CMK (cell line): ENCODE measurements at places on chromosomes 1 and 21.

DNA sequence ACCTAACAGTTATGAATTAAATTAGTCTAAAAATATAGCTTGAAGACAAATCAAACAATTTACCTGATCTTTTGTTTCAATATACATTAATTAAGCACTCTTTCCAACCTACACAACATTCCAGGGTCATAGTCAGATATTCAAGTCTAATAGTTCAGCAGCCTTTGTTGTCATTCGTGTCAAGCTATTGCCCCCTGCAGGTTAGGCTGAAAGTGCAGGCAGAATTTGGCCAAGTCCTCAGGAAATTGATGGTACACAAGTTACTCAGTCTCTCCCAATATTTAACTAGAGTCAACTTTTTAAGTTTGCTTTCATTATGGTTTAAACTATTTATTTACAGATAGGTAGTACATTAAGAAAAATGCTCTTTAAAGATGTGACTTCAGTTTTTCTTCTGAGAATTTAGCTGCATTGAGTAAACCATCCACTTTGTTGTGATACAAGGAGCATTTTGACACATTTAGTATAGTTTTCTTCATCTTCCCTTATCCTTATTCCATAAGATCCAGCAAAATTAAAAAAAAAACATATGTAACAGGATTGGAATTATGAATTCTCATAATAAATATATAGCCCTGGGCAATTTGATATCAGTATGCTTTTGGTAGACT lies 130.3 kb upstream of the DPYD start:
- peak; percentile 12 for DNase-seq

DNA sequence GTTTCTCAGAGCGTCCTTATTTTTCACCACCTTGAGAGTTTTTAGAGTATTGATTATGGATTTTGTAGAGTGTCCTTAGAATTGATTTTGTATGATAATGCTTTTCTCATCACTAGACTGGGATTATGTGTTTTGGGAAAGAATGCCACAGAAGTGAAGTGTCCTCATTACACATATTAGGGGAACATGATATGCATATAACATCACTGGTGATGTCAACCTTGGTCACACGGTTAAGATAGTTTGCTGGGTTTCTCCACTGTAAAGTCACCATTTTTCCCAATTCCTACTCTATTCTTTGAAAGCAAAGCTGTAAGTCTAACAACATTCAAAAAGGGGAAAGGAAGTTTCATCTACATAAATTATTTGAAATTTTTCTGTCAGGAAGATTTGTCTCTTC lies 39.6 kb upstream of the PALMD start:
- no peak for DNase-seq

DNA sequence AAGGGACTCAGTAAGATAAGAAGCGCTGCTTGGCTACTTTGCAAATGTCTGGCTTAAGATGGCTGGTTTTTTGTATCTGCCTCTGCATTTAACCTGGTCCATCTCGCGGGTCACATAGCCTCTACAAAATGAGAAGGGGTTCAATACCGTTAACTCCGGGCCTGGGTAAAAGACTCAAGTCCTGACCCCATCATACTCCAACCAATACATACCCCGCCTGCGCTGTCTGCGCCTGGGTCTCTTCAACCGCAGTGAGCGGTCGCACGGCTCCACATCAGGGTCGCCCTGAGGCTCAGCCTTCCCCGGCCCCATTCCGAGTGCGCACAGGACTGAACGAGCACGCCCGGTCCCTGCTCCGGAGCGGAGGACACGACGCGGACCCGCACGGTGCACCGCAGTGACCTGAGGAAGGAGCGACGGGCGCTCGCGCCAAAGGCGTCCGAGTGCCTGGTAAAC lies 558 bp upstream of the PGD start:
- DNase-seq, result no peak

DNA sequence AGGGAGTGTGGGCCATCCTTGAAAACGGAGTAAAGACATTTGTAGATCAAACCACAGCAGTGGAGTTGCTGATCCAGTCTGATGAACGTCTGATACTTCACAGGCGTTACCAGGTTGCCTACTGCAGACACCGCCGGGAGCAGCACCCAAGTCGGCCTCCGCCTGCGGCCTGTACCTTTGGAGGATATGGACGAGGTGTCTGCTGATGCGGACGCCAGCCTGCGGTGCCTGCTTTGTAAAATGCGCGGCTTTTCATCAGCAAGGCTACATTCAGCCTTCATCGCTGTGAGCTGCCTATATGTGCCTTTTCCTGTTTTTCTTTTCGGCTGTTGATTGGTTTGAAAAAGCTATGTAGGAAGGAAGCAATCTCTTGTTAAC lies 16.0 kb downstream of the SLX9 start:
- DNase-seq, result no peak

GRCh38 chr1:86089765-86090164 lies 66.8 kb downstream of the COL24A1 start:
- DNase-seq, result no peak

DNA sequence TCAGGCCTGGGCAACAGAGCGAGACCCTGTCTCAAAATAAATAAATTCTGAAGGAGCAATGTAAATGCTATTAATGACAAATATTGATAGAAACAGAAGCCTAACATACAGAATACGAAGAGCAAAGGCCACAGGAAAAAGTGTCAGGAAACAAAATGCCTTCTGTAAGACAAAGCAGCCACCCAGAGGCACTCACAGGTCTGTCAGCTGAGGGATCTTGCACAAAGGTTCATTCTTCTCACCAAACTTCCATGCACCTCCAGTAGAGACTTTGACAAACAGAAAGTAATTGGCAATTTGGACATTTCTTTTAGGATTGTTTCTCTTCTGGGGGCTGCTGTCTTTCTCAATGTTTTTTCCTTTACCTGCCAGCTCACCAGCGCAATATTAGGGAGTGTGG lies 1.2 kb upstream of the ALDH9A1 start:
- DNase-seq, result no peak

GRCh38 chr21:34884346-34884929 lies 164.7 kb downstream of the RUNX1 start:
- DNase-seq, result no peak

GRCh38 chr1:21097729-21098128 lies 79.0 kb downstream of the EIF4G3 start:
- DNase-seq, result no peak

GRCh38 chr21:14542638-14543037 lies 3.5 kb downstream of the SAMSN1 start:
- DNase-seq, result no peak

- DNase-seq, result no peak
These were observed 19.9 kb downstream of the PRXL2B start for GRCh38 chr1:2606396-2606880.

DNA sequence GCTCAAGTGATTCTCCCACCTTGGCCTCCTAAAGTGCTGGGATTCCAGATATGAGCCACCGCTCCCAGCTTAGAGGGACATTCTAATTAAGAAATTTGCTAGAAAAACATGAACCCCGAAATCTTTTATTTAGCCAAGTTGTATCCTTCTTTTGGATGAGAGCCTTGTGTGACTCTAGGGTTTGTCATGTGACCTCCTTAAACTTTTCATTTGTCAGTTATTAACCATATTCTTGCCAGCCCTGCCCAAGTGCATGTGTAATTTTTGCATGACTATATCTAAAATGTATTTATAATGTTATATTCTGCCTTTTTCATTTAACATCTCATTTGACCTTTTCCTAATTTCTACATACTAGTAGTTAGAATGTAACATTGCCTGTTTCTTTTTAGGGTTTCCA lies 1.9 kb downstream of the UTP25 start:
- no peak for DNase-seq

DNA sequence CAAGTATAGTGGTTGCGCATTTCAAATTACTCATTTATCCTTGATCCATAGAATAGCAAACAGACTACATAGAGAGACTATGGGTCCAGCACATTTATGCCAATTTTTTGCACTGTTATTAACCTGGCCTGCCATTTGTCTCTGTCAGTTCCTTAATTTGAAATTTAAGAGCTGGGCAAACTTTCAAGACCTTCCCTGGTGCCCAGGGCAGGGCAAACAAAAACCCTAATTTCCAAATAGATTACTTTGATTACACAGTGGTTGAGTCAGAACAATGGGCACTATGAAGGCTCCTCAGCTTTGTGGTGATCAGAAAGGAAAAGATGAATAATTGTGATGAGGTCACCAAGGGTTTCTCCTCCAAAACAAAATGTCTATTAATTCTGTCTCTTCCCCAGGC lies 80.6 kb downstream of the TNFSF18 start:
- DNase-seq, result no peak

DNA sequence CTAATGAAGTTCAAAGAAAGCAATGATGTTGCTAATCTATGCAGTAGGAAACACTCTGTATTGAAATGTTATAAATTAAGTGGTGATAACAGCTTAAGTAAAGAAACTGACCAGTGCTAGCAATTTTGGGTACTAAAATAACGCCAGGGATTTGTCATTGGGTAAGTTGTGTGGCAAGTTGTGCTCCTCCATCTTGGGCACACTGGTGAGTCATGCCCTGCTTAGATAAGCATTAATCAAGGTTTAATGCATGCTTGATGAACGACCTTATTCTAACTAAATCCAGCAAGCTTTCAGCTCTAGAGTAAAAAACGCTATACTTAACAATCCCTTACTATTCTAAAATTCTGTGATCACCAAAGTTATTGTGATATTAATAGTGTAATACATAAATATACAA lies 25.2 kb downstream of the VAMP4 start:
- DNase-seq, result no peak

DNA sequence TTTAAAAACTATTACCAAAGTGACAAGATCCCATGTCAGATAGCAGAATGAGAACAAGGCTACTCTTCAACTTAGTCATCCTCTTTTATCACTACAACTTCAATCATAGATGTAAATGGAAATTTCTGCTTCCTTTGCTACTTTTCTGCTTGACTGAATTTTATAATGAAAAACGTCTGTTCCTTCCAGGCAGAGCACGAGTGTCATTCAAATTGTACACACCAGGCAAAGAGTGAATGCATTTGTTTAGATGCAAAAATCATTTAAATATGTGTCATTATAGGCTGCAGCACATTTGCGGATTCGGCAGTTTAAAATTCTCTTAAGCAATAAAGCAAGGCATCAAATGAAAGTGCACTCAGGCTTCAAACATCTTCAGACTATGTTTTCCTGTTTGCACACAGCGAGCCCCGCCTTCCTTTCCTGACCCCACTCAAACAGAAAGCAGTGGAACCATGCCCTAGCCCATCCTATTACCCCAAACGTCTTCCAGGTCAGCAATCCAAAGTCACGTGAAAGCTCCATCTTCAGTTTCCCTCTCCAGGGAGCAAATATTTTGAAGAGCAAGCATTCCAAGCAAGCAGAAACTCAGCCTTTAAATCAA lies 99.6 kb downstream of the APP start:
- DNase-seq, result no peak

GRCh38 chr1:59605761-59606160 lies 209.0 kb upstream of the HOOK1 start:
- DNase-seq, result no peak

DNA sequence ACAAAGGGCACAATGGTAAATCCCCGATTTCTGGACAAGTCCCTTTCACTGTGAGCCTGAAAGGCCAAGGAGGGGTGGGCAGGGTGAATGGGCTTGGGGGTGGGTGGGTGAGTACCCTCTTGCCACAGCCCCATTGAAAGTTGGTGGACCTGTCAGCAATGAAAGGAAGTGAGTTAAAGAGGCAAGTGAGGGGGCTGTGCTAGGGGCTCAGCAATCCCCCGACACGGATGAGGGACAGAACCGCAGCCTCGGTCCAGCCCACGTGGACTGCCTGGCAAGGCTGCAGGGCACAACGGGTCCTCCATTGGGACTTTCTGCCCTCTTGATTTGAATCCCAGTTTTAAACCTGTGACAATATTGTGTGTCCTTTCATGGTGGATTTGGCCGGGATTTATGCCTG lies 255.3 kb downstream of the FOXD2 start:
- no peak for DNase-seq

GRCh38 chr1:54545916-54546635 lies 2.0 kb upstream of the ACOT11 start:
- no peak for DNase-seq

GRCh38 chr1:41357451-41358101 lies 3.7 kb upstream of the FOXO6 start:
- DNase-seq, result peak; percentile 95

- no peak for DNase-seq
These were observed 75.3 kb downstream of the S1PR1 start for GRCh38 chr1:101312147-101312546.

- DNase-seq, result no peak
These were observed 50.0 kb downstream of the KCNAB2 start for GRCh38 chr1:6095511-6096242.

GRCh38 chr1:186225096-186225495 lies 150.0 kb downstream of the TPR start:
- no peak for DNase-seq

- DNase-seq, result no peak
These were observed 122.3 kb downstream of the SLC30A10 start for GRCh38 chr1:219806020-219806419.

DNA sequence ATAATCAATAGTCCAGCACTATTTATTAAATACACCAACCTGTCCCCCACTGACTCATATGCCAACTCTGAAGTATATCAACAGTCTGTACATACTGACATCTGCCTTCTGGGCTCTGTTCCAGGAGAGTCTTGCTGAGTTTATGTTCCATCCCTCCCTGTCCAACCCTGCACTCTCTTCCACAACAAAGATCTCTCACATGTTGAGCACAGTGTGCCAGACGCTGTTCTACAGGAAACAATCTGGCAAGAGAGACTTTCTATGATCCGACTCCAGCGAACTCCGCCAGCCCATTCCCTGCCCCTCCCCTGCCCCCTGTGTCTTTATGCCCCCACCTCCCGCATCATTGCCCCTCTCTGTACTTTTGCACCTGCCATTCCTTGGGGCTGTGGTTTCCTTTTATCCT lies 3.4 kb downstream of the LACTBL1 start:
- no peak for DNase-seq

- DNase-seq, result peak; percentile 20
These were observed 109.4 kb downstream of the NRDC start for GRCh38 chr1:51768971-51769588.

DNA sequence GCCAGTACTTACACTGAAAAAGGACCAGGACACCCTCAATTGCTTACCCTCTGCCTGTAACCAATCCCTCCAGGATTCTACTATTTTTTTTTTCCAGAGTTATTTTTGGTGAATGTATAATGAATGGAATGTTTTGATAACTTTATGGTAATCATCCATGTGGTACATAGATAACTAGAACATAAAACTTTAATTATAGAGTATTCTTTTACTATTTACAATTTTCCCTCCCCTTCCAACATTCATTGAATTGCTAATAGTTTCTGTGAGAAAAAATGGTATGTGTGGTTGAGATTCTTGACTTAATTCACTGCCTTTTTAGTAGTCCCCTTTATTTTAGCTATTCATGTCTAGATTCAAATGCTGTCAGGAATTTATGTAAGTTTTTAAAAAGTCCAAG lies 164.6 kb downstream of the CYYR1 start:
- no peak for DNase-seq

DNA sequence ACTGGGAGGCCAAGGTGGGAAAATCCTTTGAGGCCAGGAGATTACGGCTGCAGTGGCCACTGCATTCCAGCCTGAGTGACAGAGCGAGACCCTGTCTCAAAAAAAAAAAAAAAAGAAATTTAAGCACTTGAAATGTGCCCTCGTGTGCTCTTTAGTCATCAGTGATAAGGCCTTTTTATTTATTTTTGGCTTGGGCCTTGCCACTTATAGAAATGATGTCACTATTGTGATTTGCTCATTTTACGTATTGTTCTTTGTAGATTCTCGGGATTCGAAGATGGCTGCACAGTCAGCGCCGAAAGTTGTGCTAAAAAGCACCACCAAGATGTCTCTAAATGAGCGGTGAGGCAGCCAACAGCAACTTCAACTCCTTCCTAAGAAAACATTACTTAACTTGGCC lies 2.4 kb downstream of the CHTOP start:
- DNase-seq, result no peak
